Stimulated activated CD8-positive, alpha-beta memory T cell treated with anti-CD3 and anti-CD28 coated beads, Interleukin-15, amount 100 ng/mL, for 48 hours (primary cell): ENCODE measurements at places on chromosomes 7 and 10.
A peak's percentile ranks its signal among the peaks of the same experiment; 100 is the strongest.

GRCh38 chr10:111075577-111076185 lies 1.1 kb upstream of the ADRA2A start:
- DNase-seq = no peak

DNA sequence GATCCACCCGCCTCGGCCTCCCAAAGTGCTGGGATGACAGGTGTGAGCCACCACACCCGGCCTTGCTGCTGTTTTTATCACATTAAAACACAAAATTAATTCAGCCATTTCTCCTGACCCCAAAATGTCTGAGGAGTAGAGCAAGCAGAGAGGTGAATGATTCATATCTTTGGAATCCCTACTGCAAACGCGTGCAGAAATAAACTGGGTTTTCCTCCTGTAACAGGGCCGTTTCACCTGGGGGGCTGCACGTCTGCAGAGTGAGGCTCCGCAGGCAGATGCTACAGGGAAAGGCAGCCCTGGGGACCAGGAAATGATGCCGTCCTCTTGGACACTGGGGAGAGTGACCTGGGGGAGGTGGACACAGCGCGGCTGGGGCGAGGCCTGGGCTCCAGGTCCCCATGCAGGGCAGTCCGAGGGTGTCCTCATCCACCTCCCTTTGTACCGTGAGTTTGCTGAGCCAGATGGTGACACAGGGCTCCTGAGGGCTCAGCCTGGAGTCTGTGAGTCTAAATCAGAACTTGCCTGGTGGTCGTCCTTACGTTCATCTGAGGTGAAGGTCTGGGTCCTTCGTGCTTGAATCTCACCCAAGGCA lies 41.9 kb downstream of the PDGFA start:
- no peak for DNase-seq

DNA sequence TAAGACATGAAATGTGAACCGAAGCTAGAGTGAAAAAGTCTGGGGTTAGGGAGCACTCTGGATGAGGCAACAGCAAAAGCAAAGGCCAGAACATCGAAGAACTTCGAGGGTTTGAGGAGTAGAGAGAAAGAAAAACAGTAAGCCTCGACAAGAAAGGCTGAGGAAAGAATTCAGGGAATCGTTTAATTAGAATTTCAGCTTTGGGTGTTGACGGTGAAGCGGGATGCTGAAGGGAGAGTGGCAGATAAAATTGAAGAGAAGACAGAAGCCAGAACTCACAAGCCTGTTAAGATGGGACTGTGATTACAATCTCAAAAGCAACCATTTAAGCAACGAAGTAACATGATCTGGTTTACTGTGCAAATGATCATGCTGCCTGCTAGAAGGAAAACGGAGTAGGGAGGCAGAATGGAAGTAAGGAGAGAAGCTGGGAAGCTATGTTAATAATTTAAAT lies 2.1 kb downstream of the TRDMT1 start:
- DNase-seq = no peak

DNA sequence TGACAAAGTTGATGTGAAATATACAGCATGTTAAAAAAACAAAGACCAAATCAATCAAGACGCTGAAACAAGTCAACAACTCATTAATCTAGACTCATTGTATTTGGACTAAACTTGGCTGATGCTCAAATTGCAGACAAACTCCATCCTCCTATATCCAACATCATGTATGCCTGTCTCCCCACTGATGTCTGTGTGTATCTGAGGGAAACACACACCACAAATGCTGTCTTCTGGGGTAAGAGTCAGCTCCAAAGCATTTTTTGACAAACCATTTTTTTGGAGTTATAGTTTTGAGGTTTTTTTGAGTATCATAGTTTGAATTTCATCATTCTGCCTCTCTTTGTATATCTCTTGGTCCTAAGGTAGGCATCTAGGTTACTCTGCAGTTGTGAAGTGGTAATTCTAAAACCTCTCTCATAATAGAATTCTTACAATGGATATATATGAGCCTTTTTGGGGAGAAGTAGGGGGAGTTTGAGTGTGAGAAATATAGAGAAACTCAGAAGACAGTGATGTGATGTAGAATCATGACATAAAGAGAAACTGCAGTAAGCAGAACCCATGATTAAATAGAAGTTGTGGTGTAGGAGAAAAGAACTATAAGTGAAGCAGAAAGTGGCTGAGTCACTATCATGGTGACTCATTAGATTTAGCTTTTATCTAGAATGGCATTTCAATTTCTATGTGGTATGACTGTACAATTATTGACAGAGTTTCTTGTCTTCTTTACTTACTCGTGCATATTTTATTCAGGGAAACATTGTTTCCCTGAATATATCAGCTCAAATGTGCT lies 1531.1 kb upstream of the LRRTM3 start:
- DNase-seq = no peak

DNA sequence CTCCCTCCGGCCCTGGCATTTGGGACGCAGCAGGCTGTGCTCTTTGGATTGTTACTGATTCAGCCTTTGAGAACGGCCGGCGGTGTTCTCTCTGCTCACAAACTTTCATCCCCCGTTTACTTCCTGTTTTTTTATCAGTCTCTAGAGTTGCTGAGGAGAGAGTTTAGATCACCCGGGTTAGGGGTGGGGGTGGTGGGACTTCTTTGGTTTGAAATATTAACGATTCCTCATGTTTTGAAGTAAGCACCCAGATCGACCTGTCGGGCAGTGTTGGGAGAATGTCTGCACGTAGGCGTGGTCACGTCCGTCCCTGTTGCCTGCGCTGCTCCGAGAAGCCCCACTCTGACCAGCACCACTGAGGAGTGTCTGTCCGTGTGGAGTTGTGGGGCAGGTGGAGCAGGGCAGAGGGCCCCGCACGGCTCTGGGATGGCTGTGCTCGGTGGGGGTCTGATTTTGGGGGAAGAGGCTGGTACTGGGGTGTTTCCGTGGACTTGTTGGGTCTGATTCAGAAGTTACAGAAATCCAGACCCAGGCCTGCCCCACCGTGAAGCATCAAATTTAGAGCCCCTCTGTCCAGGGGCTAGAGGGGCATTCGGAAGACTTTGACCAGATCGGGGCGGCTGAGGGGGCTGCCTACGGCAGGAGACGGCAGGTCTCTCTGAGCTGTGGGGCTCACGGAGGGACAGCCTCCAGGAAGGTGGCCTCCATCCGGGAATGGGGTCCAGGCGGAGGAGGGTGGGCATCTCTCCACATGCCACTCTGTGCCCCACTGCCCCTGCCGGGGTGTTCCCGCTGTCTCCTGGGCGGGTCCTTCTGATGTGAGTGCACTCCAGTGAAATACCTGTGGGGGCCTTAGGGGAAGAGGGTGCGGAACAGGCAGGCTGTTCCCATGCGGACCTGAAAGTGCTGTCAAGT lies 7.4 kb downstream of the INPP5A start:
- no peak for DNase-seq

DNA sequence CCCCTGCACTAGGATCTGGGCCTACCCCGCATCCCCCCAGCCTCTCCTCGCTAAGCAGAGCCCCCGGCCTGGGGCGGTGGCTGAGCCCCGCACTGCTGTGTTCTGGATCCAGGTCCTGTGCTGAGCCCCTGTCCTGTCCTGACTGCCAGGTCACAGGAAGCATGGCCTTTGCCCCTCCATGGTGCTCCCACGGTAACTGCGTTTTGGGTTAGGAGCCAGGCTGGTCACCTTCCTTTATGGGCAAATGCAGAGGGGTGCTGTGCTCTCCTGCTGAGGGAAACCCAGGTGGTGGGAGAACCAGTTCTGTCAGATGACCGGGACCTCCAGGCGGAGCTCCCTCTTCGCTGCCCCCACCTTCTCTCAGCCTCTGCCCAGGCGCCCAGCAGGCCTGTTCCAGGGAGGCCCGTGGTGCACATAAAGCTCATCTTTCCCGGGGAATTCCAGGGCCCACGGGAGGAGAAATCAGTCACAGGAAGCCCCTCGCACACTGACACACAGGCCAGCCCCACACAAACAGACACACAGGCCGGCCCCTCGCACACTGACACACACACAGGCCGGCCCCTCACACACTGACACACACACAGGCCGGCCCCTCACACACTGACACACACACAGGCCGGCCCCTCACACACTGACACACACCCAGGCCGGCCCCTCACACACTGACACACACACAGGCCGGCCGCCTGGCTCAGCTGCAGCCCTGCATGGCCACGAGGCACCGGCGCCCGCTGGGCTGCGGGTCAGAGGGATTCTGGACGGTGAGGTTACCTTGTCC lies 75.6 kb downstream of the CFAP46 start:
- DNase-seq = no peak

- DNase-seq = no peak
These were observed 10.8 kb downstream of the ANTXRL start for GRCh38 chr10:46297406-46298204.

GRCh38 chr10:13087986-13088618 lies 11.9 kb upstream of the OPTN start:
- DNase-seq = no peak

DNA sequence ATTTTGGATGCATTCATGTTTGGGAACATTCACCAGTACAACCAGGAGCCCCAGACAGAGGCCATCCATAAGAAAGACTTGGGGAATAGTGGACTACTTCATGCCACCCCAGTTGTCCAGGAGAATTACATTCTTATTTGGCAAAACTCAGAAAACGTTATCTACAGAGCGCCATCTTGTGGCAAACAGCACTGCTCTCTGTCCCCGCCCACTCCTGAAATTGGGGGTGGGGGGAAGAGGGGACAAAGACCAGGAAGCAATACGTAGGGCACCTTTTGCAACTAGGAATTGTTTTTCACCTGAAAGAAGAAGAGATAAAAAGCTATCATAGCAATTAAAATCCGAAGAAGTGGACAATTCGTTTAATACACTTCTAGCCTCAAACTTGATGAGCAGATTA lies 134.6 kb upstream of the MGMT start:
- DNase-seq = no peak

DNA sequence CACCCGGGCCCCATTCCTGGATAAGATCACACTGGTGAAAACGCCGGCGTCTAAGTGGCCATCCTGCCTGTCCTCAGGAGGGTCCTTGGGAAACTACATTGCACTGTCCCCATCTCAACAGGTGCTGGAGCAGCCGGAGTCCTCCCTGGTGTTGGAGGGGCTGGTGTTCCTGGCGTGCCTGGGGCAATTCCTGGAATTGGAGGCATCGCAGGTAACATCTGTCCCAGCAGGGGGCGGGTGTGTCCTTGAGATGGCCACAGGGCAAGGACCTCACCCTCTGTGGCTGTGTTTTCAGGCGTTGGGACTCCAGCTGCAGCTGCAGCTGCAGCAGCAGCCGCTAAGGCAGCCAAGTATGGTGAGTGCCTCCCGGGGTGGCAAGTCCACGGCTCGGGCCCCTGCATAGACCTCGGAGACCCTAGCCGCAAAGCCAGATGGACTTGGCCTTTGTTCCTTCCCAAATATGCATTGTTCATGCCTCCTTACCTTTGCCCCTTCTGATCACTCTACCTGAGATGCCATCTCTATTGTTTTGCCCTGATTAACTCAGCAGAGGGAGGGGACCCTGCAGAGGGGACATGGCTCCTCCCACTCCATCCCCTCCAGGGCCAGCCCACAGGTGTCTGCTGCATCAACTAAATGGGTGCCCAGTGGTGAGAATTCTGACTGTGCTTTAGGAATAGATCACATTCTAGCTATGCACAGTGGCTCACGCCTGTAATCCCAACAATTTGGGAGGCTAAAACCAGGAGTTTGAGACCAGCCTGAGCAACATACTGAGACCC lies 23.8 kb downstream of the ELN start:
- no peak for DNase-seq

DNA sequence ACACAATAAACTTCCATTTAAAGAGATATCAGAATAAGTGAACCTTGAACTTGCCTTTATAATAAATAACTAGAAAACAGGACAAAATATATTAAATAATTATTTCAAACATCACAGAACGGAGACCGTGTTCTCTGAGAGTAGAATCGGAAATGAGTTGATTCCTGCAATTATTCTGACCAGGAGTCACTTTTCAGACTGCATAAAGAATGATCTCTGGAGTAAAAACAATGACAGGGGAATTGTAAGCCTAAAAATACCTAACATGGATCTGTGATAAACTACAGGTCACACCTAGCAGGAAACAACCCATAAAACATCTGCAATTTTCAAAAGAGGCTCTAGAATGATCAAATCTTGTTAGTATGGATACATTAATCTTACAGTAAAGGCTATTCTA lies 577.5 kb upstream of the SORCS1 start:
- DNase-seq = no peak

GRCh38 chr10:132434405-132435005 lies 37.5 kb downstream of the PWWP2B start:
- DNase-seq = peak; percentile 42

GRCh38 chr7:73308074-73308664 lies 457 bp downstream of the NSUN5 start:
- no peak for DNase-seq

DNA sequence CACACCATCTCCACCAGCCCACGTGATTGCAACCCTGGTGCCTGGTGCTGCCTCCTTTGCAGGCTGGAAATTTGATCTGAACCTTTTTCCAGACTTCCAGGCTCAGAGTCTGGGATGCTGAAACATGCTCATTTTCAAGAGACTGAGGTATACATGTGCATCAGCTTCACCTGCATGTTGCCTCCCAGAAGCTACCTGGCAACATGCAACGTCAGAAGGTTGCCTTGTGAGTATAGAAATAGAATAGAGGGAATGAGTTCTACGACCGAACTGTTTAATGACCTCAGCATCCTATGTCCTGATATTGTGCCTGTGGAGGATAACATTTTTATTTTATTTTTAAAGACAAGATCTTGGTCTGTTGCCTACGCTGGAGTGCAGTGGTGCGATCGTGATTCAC lies 1.9 kb upstream of the ZNF212 start:
- DNase-seq = no peak

- no peak for DNase-seq
These were observed 58.3 kb downstream of the SLC39A12 start for GRCh38 chr10:18010050-18010449.

GRCh38 chr10:11208908-11209829 lies 191.5 kb downstream of the CELF2 start:
- no peak for DNase-seq
